Heart right ventricle (tissue), 16 donors: ENCODE measurements at places on chromosomes 16 and 17. TPM values are rescaled to one million over a fixed set of nuclear protein-coding genes. Genes with fewer than 3 reads are reported as not detected.

CCDC200 gene
- not detected for total RNA-seq

RNF43 gene
- 2.7 TPM for total RNA-seq

OSGIN1 gene
- total RNA-seq, result 6.7 TPM

ZSCAN10 gene
- total RNA-seq, result not detected

DNAH2 gene
- 0.07 TPM for total RNA-seq

C16orf96 gene
- 0.07 TPM for total RNA-seq

DNA sequence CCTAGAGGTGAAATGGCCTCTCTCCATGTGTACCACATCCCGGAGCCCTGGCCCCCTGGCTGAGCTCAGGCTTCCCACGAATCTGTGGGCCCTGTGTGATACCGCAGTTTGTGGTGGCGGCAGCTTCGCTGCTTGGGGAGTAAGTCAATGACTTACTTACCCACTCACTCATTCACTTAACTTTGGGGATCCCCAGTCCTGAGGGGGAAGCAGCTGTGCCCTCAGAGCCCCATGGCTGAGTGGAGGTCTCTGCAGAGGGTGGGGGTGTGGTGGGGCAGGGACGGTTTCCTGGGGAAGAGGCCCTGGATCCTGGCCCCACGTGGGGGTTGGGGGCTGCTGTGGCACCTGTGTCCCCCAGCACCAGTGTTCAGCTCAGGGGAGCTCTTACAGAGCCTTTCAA is 13.2 kb downstream of the KCNJ12 start:
- peaks cover 17% of the 10 kb centered on the region for H3K4me1 ChIP-seq
- no peak for DNase-seq
- H3K4me3 ChIP-seq, result no peak overlapping the region
- H3K36me3 ChIP-seq, result no peaks in the 10 kb centered on the region
- H3K27me3 ChIP-seq, result no peaks in the 10 kb centered on the region
- H3K27ac ChIP-seq, result no peak overlapping the region

DNA sequence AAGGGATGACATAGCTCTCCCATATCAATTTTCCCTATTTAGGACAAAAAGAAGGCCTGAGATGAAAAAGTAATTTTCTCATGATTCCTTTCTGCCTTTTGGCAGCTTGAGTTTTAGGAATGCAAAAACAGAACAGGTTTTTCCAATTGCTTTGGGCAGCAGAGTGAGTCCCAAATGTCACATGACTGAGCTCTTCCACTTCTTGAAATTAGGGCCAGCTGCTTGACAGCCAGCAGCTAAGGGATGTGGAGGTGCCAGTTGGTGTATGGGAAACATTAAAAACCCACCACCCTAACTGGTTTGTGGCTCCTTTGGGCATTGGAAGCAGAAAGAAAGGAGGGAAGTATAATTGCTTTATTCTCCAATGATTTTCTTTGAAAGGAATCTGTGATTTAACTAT is 133.8 kb upstream of the FAM20A start:
- no peak for DNase-seq
- no peak overlapping the region for H3K27ac ChIP-seq
- peaks cover 45% of the 10 kb centered on the region for H3K4me1 ChIP-seq
- no peak overlapping the region for H3K4me3 ChIP-seq

GRCh38 chr17:1109606-1110540 is 69.9 kb downstream of the ABR start:
- H3K4me3 ChIP-seq, result peak overlapping the region; percentile 69
- no peaks in the 10 kb centered on the region for H3K27me3 ChIP-seq
- DNase-seq, result peak; percentile 70
- H3K27ac ChIP-seq, result peak overlapping the region; percentile 96

- H3K4me3 ChIP-seq, result no peak overlapping the region
- H3K4me1 ChIP-seq, result no peaks in the 10 kb centered on the region
- H3K27ac ChIP-seq, result no peak overlapping the region
- H3K36me3 ChIP-seq, result no peaks in the 10 kb centered on the region
- no peak for DNase-seq
These were observed 17.3 kb downstream of the DYNLL2 start for GRCh38 chr17:58100506-58100905.

- H3K4me1 ChIP-seq, result peaks cover 48% of the 10 kb centered on the region
- DNase-seq, result no peak
- no peaks in the 10 kb centered on the region for H3K36me3 ChIP-seq
- no peaks in the 10 kb centered on the region for H3K27me3 ChIP-seq
These were observed 56.4 kb upstream of the SLC25A19 start for GRCh38 chr17:75345514-75346167.

- H3K36me3 ChIP-seq, result peaks cover 4% of the 10 kb centered on the region
- H3K4me1 ChIP-seq, result peaks cover 36% of the 10 kb centered on the region
- no peak overlapping the region for H3K4me3 ChIP-seq
- DNase-seq, result no peak
- H3K27me3 ChIP-seq, result no peaks in the 10 kb centered on the region
These were observed 10.8 kb downstream of the LYRM1 start for GRCh38 chr16:20911361-20911760.

DNA sequence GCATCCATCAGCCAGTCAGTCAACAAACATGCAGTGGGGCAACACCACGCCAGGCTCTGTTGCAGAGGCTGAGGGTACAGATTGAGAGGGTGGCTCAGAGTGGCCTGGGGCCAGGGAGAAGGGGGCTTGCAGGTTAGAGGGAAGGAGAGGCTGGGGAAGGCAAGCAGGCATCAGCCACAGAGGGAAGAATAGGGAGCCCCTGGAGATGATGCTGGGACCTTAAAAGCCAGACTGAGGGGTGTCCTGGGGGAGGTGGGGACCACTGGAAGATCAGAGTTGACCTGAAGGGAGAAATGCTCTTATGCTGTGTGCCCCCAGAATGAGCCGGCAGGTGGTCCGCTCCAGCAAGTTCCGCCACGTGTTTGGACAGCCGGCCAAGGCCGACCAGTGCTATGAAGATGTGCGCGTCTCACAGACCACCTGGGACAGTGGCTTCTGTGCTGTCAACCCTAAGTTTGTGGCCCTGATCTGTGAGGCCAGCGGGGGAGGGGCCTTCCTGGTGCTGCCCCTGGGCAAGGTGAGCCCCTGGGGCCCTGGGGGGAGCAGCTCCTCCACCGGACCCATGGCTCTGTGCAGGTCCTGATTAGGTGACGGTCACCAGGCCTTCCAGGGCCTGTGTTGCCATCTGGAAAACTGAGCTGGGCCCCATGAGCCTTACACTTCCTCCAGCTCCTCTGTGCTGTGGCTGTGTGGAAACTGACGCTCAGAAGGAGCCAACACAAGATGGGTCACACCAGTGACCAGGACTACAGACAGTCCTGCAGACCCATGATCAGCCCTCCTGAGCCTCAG is 1.7 kb downstream of the CORO1A start:
- peaks cover 9% of the 10 kb centered on the region for H3K4me1 ChIP-seq
- DNase-seq, result peak; percentile 18
- peak overlapping the region; percentile 39 for H3K27ac ChIP-seq
- peak overlapping the region; percentile 69 for H3K4me3 ChIP-seq
- H3K27me3 ChIP-seq, result no peaks in the 10 kb centered on the region

DNA sequence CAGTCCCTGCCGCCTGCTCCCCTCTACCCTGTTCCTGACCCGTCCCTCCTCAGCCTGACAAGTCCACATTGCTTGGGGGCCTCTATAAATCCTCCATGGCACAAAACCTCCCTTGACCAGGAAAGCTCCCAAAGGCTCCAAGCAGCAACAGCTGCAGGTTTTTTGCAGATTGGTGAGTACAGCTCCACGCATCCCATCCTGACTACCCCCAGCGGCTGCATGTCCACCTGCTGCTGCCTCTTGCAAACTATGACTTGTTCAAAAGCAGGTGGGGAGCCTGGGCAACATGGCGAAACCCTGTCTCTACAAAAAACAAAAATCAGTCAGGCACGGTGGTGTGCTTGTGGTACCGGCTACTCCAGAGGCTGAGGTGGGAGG is 122.8 kb downstream of the ANKRD11 start:
- peaks cover 86% of the 10 kb centered on the region for H3K4me1 ChIP-seq
- H3K27ac ChIP-seq, result no peak overlapping the region
- no peaks in the 10 kb centered on the region for H3K27me3 ChIP-seq
- H3K4me3 ChIP-seq, result no peak overlapping the region

GRCh38 chr17:56886288-56886731 is 27.5 kb downstream of the TRIM25 start:
- H3K36me3 ChIP-seq, result peaks cover 17% of the 10 kb centered on the region
- H3K27ac ChIP-seq, result no peak overlapping the region
- no peak overlapping the region for H3K4me3 ChIP-seq
- H3K4me1 ChIP-seq, result no peaks in the 10 kb centered on the region
